Endothelial cell of umbilical vein (primary cell): ENCODE measurements at places on chromosomes 3 and 15. TPM values are rescaled to one million over a fixed set of nuclear protein-coding genes. Genes with fewer than 3 reads are reported as not detected.
A peak's percentile ranks its signal among the peaks of the same experiment; 100 is the strongest.

- H3K4me3 ChIP-seq, result peak overlapping the region; percentile 60
- peak; percentile 96 for DNase-seq
- no peaks in the 10 kb centered on the region for H3K27me3 ChIP-seq
These were observed 27.1 kb downstream of the SLC28A2 start for GRCh38 chr15:45279024-45279698.

GRCh38 chr3:41216993-41217392, 17.7 kb downstream of the CTNNB1 start:
- H3K27ac ChIP-seq, result no peak overlapping the region
- DNase-seq, result no peak
- H3K27me3 ChIP-seq, result no peaks in the 10 kb centered on the region
- no peak overlapping the region for H3K4me3 ChIP-seq
- peaks cover 21% of the 10 kb centered on the region for H3K4me1 ChIP-seq

DNA sequence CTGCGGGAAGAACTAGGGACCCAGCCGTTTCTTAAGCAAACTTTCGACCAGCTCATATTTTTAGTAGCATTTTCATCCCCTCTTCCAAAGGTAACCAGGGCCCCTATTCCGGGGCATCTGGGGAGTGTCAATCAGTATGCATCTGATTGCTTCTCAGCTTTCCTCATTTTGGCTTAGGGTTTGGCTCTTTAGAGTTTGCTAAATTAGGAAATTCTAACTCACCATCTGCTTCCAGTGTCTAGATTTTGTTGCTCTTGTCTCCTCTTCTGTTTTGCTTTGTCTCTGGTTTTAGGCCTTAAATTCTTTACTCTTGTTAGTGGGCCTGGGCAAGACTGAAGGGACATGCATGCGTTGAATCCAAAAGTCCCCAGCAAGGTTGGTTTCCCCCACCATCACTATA, 9.6 kb upstream of the ABTB1 start:
- H3K27me3 ChIP-seq, result no peaks in the 10 kb centered on the region
- no peak overlapping the region for H3K27ac ChIP-seq
- H3K4me1 ChIP-seq, result no peaks in the 10 kb centered on the region
- H3K4me3 ChIP-seq, result no peak overlapping the region
- no peak for DNase-seq

DNA sequence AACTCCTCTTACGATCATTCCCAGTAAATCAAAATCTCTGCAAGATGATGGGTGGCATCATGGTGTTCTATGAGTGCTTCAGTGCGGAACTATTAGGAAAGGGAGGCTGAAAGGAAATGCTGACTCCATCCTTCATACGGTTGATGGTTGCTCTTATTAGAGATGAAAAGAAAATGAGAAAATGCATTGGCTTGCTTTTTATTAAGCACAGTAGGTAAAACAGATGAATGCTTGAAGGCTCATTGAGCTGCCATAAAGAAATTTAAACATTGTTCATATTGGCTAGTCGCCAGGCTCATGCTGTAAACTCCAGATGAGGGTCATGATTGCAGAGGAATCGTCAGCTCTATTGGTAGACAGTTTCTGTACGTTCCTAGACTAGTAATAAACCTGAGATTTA, 115.8 kb downstream of the EPHA3 start:
- H3K27ac ChIP-seq, result no peak overlapping the region
- H3K4me1 ChIP-seq, result no peaks in the 10 kb centered on the region
- H3K4me3 ChIP-seq, result no peak overlapping the region
- no peaks in the 10 kb centered on the region for H3K36me3 ChIP-seq
- no peaks in the 10 kb centered on the region for H3K27me3 ChIP-seq
- no peak for DNase-seq

DNA sequence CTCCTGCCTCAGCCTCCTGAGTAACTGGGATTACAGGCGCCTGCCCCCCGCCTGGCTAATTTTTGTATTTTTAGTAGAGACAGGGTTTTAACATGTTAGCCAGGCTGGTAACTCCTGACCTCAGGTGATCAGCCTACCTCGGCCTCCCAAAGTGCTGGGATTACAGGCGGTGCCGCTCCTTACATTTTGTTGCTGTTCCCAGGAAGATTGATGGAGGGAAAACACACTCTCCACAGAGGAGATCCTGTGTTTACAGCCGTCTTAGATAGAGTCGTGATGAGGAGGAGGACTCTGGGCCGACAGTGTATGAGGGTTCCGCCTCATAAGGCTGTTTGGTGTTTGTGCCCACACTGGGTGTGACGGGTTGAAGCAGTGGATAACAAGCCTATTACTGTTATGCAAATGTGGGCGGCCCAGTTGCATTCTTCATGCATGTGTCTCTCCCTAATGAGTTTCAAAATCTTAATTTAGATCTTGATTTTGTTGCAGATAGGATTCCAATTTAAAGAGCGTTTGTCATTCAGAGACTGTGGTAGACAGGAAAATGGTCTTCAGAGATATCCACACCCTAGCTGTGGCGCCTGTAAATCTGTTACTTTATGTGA, 60.0 kb downstream of the APBA2 start:
- no peaks in the 10 kb centered on the region for H3K27me3 ChIP-seq
- no peak overlapping the region for H3K27ac ChIP-seq
- H3K36me3 ChIP-seq, result no peaks in the 10 kb centered on the region
- no peak for DNase-seq

DNA sequence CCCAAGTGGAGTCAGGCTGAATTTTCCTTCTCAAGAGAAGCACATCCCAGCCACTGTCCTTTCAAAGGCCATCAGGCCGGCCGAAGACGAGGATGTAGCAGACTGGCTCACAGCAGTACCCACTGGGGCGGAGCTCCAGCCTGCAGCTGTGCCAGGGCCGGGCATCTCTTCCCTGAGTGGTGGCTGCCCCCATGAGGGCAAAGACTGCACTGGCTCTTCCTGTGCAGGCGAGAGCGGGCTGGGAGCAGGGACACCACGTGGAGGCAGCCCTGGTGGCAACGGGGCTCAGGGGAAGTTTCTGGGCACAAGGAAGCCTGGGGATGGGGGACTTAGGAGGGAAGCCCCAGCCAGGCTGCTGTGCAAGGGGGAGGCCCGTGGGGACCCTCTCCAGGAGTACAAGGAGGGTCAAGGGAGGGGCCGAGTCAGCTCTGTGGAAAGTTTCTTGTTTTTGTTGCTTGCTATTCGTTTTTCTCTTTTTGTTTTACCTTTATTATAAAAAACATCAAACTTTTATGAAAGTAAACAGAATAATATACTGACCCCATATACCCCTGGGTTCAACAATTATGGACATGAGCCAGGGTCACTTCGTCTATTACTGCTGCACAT, 66.1 kb downstream of the RPN1 start:
- no peaks in the 10 kb centered on the region for H3K4me1 ChIP-seq
- H3K27ac ChIP-seq, result no peak overlapping the region
- H3K4me3 ChIP-seq, result no peak overlapping the region

DNA sequence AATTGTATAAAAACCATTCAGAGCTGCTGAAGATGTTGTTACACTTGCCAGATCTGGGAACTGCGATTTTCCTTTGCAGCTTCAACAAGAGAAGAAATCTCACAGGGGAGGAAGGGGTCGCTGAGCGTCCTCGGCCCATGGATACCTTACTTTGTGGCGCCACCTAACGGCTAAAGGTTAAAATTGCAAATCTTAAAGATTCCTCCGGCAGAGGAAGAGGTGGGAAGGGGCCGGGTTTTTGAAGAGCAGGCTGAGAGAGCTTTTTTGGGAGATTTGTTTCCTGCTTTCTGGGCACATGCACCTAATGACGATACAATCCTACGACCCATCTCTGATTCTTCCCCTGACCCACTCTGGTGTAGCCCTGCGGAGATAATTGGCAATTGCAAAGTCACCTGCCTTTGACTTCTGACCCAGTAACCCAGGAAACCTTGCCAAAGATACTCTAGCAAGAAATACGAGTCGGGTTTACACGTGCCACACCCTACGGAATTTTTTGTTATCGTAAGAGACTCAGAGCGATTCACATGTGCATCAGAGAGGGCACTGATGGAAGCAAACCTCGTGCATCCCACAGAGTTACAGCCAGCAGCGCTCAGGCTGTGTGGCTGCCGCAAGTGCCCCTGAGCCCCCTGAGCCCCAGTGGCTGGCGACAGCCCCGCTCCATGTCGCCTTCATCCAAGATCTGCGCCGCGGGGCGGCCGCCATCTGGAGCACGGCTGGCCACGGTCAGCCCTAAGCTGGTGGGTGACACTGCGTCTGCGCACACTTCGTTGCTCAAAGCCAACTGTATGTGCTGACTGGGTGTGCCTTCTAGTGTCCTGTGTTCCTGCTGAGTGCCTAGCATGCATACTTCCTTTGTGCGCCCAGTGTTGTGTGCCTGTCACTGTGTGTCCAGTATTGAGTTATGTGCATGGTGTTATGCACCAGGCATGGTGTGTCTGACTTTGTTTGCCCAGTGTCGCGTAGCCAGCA, 55.2 kb upstream of the CHRNA7 start:
- no peak overlapping the region for H3K27ac ChIP-seq
- H3K27me3 ChIP-seq, result no peaks in the 10 kb centered on the region
- H3K36me3 ChIP-seq, result no peaks in the 10 kb centered on the region
- peak; percentile 11 for DNase-seq
- H3K4me1 ChIP-seq, result peaks cover 3% of the 10 kb centered on the region

DNA sequence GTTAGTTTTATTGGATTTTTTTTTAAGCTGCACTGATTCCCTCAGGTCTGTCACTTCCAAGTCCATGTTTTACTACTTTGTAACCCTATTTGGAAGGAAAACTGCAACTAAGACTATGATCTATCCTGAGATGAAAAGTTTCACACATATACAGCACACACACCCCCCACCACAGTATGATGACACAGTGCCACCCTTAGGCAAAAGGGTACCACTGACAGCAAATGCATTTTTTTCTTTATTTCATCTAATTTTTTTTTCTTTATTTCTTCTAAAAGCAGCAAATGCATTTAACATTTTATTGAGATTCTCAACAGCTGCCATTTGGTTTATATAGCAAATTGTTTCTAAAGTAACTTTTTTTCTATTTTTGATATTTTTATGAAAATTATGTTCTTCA, 21.2 kb downstream of the NGRN start:
- no peaks in the 10 kb centered on the region for H3K36me3 ChIP-seq
- peak; percentile 62 for DNase-seq
- H3K27me3 ChIP-seq, result no peaks in the 10 kb centered on the region
- H3K4me1 ChIP-seq, result no peaks in the 10 kb centered on the region
- no peak overlapping the region for H3K27ac ChIP-seq

DNA sequence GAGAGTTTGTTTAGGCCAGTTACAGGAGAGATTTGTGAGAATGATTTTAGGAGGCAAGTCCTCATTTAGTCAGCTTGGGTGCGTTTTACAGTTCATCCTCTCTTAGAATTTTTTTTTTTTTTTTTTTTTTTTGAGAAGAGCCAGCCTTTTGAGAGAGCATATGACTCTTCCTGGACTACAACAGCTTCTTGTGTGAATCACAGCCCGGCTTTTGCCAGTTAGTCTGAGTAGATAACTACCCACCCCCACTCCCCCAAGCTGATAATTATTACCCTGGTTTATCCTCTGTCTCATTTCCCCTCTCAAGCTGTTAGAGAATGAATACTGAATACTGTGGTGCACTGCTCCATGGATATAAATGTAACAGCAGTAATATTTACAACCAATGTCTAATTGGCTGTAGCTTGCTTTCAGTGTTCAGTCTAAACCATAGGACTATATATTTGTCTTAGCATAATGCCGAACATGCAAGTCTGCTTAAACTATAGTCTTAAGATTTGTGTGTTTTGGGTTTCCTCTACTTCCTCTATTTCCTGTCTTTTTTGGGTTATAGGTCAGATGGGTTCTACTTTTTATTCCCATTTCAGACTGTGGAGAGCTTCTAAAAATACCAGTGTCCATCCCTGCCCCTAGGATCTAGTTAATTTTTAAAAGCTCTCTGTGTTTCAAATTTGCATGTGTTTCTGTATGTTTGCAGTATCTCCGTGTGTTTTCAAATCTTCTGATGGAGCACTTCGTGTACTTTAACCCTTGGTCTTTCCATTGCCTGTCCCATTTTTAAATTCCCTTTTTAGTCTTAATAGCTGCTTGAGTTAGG, 8.0 kb downstream of the CHD2 start:
- peak overlapping the region; percentile 42 for H3K4me3 ChIP-seq
- peak overlapping the region; percentile 90 for H3K27ac ChIP-seq
- DNase-seq, result peak; percentile 86
- peaks cover 60% of the 10 kb centered on the region for H3K4me1 ChIP-seq

DNA sequence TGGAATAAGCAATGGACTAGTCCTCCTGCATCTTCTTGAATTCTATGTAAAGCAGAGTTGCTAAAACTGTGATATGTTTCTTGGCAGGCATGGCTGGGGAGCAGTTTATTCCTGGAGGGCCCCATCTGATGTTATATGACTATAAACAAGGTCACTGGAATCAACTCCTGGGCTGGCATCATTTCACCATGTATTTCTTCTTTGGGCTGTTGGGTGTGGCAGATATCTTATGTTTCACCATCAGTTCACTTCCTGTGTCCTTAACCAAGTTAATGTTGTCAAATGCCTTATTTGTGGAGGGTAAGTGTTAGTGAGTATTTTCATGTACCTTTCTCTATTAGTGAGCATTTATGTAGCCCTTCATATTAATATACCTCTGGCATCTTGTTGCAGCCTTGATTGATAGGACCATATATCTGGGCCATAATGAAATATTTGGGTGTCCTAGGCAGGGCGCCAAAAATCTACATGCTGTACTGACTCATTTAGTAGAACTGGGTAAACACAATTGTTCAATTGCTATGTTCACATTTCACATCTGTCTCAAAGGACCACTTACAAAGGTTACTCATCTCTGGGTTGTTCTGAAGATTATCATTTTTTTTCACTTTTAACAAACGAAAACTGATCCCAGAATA, 52.6 kb upstream of the ADGRG7 start:
- peak; percentile 7 for DNase-seq
- no peak overlapping the region for H3K4me3 ChIP-seq
- H3K27me3 ChIP-seq, result no peaks in the 10 kb centered on the region
- no peaks in the 10 kb centered on the region for H3K36me3 ChIP-seq
- H3K4me1 ChIP-seq, result peaks cover 5% of the 10 kb centered on the region

- no peak for DNase-seq
- H3K4me3 ChIP-seq, result no peak overlapping the region
- H3K27me3 ChIP-seq, result peaks cover 2% of the 10 kb centered on the region
These were observed 6.1 kb downstream of the MST1 start for GRCh38 chr3:49683162-49683561.

GRCh38 chr15:61064651-61065050, 164.5 kb downstream of the RORA start:
- no peaks in the 10 kb centered on the region for H3K36me3 ChIP-seq
- DNase-seq, result peak; percentile 14
- H3K4me3 ChIP-seq, result no peak overlapping the region
- peaks cover 4% of the 10 kb centered on the region for H3K4me1 ChIP-seq
- H3K27ac ChIP-seq, result no peak overlapping the region
- H3K27me3 ChIP-seq, result peaks cover 12% of the 10 kb centered on the region

Gene DHX36
- 12.7 and 19.6 TPM in 2 replicates for polyA plus RNA-seq

Gene CPNE9
- polyA plus RNA-seq, result not detected in 2 replicates

Gene CLSTN2
- polyA plus RNA-seq, result 0.18 and 0.26 TPM in 2 replicates

Gene IGSF10
- polyA plus RNA-seq, result 0.01 TPM in 1 of 2 replicates, not detected in the other

Gene CKMT1B
- polyA plus RNA-seq, result not detected in 2 replicates

Gene SRGAP3
- polyA plus RNA-seq, result 0.02 and 0.06 TPM in 2 replicates

Gene TGM5
- polyA plus RNA-seq, result not detected in 2 replicates

Gene GREM1
- not detected in 2 replicates for polyA plus RNA-seq

Gene MST1R
- polyA plus RNA-seq, result 2.4 and 3.6 TPM in 2 replicates

Gene HDGFL3
- polyA plus RNA-seq, result 10.9 and 20.2 TPM in 2 replicates

Gene ULK3
- 48.6 and 60.3 TPM in 2 replicates for polyA plus RNA-seq
